NCI-H774 (cell line): ENCODE measurements at places on chromosomes 5 and 9.

GRCh38 chr5:130992095-130992494, 173.0 kb downstream of the HINT1 start:
- DNase-seq = no peak

GRCh38 chr9:121333950-121334773, 35.9 kb downstream of the STOM start:
- no peak for DNase-seq

GRCh38 chr5:142777099-142777498, 6.9 kb downstream of the ARHGAP26 start:
- DNase-seq = no peak

DNA sequence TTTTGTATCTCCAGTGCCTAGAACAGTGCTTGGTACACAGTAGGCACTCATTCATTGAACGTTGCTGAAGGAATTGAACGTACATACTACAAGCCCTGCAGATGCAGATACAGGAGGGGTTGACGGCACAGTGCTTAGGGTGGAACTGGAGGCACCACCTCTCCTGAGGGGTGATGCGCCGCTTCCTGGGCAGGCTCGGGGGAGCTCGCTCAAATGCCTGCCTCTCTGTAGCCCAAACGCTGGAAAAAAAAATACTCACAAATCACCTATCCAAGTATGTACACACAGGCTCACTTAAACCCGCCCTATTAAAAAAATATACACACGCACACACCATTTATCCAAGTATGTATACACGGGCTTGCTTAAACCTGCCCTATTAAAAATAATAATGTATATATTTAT, 536 bp upstream of the COMMD10 start:
- DNase-seq = peak; percentile 2

- DNase-seq = no peak
These were observed 441.4 kb downstream of the SH3GL2 start for GRCh38 chr9:18020121-18020745.

DNA sequence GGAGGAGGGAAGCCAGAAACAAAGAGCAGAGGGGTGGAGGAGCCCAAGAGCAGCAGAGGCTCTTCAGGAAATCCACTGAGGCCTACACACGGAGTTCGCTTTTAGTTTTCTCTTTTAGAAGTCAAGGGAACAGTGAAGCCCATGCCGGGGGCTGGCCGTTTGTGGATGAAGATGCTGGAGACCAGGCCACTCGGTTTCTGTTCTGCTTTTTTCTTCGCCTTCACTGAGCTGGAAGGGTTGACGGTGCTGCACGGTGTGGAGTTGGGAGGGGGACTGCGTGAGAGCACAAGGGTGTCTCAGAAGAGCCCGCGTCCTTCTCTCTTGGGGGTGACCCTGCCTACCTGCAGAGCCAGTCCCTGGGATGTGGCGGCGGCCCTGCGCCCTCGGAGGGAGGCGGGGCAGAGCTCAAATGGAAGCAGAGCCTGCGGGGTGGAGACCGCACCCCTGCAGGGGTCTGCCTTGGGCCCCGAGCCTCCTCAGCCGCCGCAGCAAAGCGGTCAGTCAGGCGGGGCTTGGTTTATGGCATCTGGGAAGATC, 68.5 kb upstream of the CACNA1B start:
- DNase-seq = no peak

- no peak for DNase-seq
These were observed 400.9 kb downstream of the RAB3C start for GRCh38 chr5:58983526-58984452.

- DNase-seq = no peak
These were observed 108.4 kb downstream of the GHR start for GRCh38 chr5:42531611-42532010.

DNA sequence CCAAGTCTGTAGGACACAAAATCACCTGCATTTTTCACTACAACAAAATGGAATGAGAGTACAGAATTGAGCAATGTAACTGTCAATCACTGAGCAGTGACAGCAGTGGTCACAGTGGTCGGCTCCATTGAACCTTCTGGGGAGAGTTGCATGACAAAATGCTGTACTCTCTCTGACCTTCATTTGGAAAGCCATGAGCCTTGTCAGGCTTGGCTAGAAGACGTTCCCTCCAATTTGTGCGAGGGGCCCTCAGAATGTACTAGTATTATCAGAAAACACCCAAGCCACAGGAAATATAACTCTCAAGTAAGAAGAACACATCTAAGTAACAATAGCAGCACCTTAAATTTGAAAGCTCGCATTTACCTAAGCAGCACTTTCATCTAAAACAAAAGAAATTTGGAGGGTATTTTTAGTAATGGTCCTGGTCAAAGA, 425.6 kb upstream of the MEF2C start:
- no peak for DNase-seq

GRCh38 chr5:132099076-132099748, 25.6 kb downstream of the CSF2 start:
- no peak for DNase-seq

GRCh38 chr5:133309166-133309795, 257.5 kb downstream of the HSPA4 start:
- no peak for DNase-seq

- DNase-seq = no peak
These were observed 68.2 kb upstream of the S1PR3 start for GRCh38 chr9:88923092-88923491.

- no peak for DNase-seq
These were observed 187.3 kb downstream of the CDH12 start for GRCh38 chr5:22665801-22666200.

DNA sequence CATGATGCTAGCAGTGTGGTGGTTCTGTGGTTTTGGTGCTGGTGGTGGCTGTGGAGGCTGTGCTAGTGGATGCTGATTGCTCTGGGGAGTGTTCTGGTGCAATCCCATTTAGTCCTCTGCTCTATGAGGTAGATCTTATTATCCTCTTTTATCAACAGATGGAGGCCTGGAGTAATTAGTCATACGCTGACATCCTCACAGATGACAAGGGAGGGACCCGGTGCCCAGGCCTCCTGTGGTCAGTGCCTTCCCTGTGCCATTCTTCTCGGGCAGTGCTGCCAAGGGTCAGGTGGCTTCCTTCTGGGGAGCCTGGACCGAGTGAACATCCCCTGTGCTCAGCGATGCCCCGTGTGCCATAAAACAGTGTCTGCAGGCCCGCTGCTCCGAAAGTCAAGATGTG, 74.5 kb downstream of the COL5A1 start:
- DNase-seq = no peak

DNA sequence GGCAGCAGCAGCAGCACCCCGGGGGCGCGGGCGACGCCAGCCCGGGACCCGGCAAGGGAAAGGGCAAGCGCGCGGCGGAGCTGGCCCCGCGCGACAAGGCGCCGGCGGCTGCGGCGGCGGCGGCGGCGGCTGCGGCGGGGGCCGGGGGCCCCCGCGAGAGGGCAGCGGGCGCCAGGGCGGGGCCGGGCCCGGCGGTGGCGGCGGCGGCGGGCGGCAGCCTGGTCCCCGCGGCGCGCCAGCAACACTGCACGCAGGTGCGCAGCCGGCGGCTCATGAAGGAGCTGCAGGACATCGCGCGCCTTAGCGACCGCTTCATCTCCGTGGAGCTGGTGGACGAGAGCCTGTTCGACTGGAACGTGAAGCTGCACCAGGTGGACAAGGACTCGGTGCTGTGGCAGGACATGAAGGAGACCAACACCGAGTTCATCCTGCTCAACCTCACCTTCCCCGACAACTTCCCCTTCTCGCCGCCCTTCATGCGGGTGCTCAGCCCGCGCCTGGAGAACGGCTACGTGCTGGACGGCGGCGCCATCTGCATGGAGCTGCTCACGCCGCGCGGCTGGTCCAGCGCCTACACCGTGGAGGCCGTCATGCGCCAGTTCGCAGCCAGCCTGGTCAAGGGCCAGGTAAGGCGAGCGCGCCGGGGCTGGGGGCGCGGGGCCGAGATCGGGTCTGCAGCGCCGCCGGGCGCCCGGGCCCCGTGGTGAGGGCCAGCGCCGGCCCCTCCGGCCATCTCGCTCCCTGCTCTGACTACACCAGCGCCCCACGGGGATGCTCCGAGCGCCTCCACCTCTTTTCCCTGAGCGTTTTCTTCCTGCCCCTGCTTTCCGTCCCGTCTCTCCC, at the start of gene UBE2QL1:
UBE2QL1 (plus strand) TSS at position 238 of the 843 bp plus-strand sequence; CDS start at position 273, 35 bp downstream.
- DNase-seq = peak; percentile 54

DNA sequence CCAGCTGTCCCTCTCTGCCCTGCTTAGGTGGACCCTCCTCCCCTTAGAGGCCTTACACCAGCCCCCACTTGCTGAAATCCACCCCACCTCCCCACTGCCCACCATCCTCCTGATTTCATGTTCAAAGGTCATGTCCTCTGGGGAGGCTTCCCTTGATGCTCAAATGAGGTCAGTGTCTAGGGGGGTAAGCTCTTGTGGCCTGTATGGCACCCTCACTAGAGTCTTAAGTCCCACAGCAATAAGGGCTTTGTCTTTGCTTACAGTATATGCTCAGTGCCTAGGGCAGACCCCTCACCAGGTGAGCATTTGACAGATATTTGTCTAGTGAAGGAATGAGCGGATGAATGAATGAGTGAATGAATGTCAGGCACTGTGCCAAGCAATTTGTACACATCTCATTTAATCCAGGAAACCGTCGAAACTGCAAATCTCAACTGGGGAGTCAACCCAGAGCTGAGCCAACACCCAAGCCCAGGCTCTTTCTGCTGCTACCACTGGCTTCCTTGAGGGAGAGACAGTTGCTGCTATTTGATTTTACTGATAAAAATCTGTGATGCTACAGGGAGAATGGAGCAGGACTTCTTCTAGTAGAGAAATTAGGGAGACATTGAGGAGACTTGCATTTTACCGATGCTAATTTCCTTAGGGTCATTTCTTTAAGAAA, 101.9 kb downstream of the IQGAP2 start:
- no peak for DNase-seq

- DNase-seq = no peak
These were observed 97.2 kb downstream of the DOCK8 start for GRCh38 chr9:311841-312240.

DNA sequence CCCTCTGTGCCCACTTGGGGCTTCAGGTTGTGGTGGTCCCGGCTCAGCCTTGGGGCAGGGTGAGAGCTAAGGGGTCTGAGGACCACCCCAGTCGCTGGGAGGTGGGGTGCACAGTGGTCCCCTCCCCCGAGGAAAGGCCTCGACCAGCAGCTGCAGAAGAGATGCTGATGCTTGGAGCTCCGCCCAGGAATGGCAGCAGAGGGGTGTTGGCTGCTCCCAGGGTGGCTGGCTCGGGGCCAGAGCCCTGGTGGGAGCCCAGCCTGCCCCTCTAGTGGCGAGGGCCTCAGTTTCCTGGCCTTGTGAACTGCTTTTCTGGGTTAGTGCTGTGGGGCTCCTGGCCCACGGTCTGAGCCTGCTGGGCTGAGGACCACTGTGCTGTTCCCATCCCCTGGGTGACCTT, 1.2 kb downstream of the DIPK1B start:
- no peak for DNase-seq

DNA sequence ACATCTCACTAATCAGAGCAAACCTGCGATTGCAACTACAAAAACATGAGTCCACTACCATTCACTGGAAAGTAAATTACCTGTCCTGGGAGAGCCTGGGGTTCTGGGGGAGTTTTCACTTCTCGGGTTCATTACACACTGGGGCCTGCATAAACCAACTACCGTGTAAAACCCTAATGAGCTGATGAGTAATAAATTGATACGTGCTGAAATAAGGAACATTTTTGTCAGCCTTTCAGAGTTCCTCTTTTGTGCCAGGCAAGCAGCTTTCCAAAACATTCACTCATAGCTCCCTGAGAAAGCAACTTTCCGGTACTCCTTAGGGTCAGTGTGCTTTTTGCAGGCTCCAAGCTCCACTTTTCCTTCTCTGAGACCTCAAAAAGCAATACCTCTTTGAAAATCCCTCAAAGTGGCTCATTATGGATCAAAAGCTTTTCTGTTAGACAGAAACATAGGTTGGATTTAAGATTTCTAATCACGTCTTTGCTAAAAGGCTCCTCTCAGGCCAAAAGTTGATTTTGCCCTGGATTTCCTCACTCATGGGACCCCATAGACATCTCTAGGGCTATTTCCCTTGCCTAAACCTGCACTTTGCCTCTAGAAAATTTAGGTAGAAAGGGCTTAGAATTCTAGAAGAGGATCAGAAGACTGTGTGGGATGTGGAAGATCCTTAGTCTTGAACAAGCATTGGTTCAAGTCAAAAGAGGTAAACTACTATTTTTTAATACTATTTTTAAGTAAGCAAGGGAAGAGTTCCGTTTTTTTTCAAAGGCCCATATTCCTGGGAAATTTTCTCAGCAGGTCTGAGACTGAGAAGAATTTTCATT, 74.8 kb downstream of the ST8SIA4 start:
- DNase-seq = no peak

DNA sequence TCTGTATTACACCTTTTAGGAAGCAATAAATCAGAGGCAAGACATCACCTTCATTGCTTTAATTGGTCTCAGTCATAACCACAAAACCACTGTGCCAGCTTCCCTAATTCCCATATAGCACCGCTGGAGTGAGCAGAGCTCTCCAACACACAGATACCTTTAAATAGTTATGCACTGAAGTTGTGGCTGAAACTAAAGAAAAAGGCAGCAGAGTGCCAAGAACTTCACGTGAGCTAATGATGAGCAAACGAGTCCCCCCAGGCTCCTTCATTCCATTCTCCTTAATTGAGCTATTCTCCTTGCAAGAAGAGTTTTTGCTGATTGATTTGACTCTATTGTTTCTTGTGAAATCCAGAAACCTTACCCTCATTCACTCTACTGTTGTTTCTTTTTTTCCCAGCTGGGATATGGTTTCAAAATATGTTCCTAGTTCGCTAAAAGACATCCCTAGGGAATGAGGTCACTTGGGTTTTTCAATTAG, 501.5 kb downstream of the SPATA31D1 start:
- no peak for DNase-seq

DNA sequence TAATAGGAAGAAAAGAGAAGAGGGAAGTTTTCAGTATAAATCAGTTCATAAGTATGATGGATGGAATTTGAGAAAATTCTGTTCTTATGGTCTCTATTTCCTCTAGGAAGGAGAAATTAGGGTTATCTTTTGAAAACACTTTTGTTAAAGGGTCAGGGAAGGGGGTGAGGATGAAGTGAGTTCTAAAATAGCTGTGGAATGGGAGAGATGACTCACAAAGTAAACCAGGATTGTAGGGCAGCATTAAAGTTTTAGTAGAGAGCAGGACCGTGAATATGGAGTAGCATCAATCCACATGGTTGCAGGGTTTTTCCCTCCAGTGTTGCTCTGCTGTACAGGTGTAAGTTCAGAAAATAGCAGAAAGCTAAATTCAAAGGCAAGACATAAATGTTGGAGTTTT, 32.4 kb downstream of the MUSK start:
- DNase-seq = no peak

- DNase-seq = no peak
These were observed 74.5 kb downstream of the MRPS27 start for GRCh38 chr5:72245546-72245945.

GRCh38 chr5:122089096-122090013, 11.3 kb upstream of the LOX start:
- DNase-seq = no peak

- DNase-seq = no peak
These were observed 109.7 kb downstream of the LPAR1 start for GRCh38 chr9:110928599-110928998.

- no peak for DNase-seq
These were observed 115.7 kb upstream of the SMC2 start for GRCh38 chr9:103978396-103978795.

GRCh38 chr5:29899583-29899982, 1293.9 kb upstream of the CDH6 start:
- DNase-seq = no peak
